ENCODE measurements at places on chromosomes 11 and 22.

GRCh38 chr11:16412525-16413172, 56.3 kb upstream of the SOX6 start:
- DNase-seq = no peak

- no peak for DNase-seq
These were observed 16.6 kb downstream of the VPS37C start for GRCh38 chr11:61144511-61145179.

- no peak for DNase-seq
These were observed 11.2 kb upstream of the BIRC3 start for GRCh38 chr11:102306048-102306597.

GRCh38 chr11:130008326-130008725, 5.7 kb upstream of the PRDM10 start:
- DNase-seq = no peak

- DNase-seq = peak; percentile 65
These were observed 74.1 kb downstream of the ADM start for GRCh38 chr11:10379022-10379421.

DNA sequence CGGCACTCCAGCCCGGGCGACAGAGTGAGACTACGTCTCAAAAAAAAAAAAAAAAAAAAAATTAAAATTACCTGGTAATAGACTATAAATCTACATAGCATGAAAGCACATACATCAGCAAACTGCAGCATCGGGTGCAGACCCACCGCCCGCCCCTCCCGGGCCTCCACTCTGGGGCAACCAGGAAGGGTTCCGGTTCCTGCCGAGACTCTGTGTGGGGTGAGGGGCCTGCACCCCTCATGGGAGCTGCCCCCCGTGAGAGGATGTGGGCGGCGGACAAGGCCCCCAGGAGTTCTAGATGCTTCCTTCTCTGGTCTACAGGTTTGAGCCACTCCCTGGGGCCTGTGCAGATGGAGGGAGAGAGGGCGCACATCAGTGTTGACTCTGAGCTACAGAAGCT, 9.1 kb downstream of the DRD4 start:
- no peak for DNase-seq

DNA sequence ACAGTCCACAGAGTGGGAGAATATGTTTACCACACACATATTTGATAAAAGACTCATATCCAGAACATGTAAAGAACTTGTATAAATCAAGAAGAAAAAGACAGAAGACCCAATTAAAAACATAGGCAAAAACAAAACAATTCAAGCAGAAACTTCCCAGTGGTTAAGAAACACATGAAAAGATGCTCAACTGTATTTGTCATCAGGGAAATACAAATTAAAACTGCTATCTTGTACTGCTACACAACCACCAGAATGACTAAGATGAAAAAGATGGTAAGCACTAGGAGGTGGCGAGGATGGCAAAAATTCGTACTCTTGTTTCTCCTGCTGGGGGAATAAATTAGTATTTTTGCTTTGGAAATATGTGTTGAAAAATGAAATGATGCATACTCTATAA, 192.3 kb upstream of the C11orf87 start:
- peak; percentile 4 for DNase-seq

- no peak for DNase-seq
These were observed 43.7 kb downstream of the GAB4 start for GRCh38 chr22:16964366-16964765.

- no peak for DNase-seq
These were observed 29.5 kb downstream of the CYTH4 start for GRCh38 chr22:37311761-37312312.

- DNase-seq = no peak
These were observed 794 bp upstream of the FXYD6 start for GRCh38 chr11:117877120-117877784.

DNA sequence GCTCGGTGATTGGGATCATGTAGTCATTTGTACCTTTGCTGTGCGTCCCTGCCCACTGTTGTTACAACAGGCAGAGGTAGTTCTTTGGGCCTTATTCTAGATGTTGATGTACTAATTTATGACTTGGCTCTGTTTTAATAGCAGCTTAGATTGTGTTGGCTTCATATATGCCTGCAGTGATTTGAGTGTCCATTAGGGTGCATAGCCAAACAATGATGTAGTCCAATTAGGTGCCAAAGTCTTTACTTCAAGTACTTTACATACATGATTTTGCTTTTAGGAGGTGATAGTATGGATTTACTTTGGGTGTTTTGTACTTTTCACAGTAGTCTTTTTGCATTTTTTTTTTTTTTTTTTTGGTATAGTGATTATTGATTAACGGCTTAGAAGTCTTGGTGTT, 46.4 kb downstream of the PPP6R3 start:
- DNase-seq = no peak

DNA sequence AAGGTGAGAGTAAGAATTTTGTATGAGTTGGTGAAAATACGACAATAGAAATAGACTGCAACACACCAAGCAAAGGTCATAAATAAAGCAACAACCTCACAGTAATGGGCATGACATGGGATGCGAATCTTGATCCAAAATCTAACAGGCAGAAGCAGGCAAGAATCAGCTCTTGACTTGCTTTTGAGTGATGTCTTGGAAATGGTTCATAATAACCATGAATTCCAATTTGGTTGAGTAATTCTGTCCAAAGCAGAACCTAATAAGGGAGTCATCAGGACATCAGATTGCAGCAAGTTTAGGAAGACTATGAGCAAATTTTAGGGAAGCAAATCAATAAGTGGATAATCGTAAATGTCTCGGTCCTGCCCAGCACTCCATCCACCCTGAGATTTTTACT, 224.0 kb upstream of the ISX start:
- no peak for DNase-seq

- no peak for DNase-seq
These were observed 30.1 kb upstream of the TP53I11 start for GRCh38 chr11:44980533-44981427.

GRCh38 chr11:33687733-33688479, 12.7 kb downstream of the C11orf91 start:
- peak; percentile 75 for DNase-seq

DNA sequence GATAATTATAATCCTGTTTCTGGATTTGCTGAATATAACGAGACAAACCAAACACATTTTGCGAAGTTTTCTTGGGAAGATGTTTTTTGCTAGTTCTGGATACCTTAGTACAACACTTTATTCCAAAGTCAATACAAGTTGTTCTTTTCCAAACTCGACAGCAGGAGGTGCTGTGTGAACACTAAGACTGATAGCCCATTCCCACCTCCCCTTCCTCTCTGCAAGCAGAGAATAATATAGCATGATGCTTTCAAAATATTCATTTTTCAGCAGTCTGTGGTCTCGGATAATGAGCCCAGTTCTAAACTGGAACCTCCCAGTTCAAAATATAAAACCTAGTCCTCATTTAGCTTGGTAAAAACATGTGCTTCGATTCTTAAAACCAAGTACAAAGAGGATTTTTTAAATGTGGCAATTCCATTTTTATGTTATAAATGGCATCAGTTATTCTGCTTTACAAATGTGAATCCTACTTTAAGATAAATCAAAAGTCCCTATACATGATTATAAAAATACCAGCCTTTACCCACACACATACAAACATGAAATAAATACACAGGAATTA, 129.1 kb downstream of the DCDC1 start:
- DNase-seq = peak; percentile 57
